HFFc6 (cell line): ENCODE measurements at places on chromosomes 4 and X. TPM values are rescaled to one million over a fixed set of nuclear protein-coding genes. Genes with fewer than 3 reads are reported as not detected.
A peak's percentile ranks its signal among the peaks of the same experiment; 100 is the strongest.

The MAGEA1 gene
- not detected in 3 replicates for total RNA-seq

The PNMA3 gene
- total RNA-seq: not detected in 3 replicates

The TMPRSS11D gene
- not detected in 3 replicates for total RNA-seq

The EGF gene
- 1.7 to 2.2 TPM (median 2.0 TPM) in 3 replicates for total RNA-seq

The SUPT20HL2 gene
- 0.07 TPM in 1 of 3 replicates, not detected in the others for total RNA-seq

The RFC1 gene
- 32.9 to 42.1 TPM (median 41.4 TPM) in 3 replicates for total RNA-seq

The PNMA6A gene
- 0.22 to 0.29 TPM in 2 of 3 replicates, not detected in the other for total RNA-seq

The C1GALT1C1 gene
- 39.9 to 42.6 TPM (median 41.1 TPM) in 3 replicates for total RNA-seq

The ASB12 gene
- not detected in 3 replicates for total RNA-seq

GRCh38 chr4:182042945-182043344 is 200.3 kb upstream of the TENM3 start:
- no peaks in the 10 kb centered on the region; the same call in 1 of the 2 replicates for H3K27me3 ChIP-seq
- peaks cover 40% of the 10 kb centered on the region for H3K4me1 ChIP-seq
- H3K36me3 ChIP-seq: no peaks in the 10 kb centered on the region
- peak; percentile 56 for DNase-seq
- H3K4me3 ChIP-seq: peak overlapping the region; percentile 50

- no peaks in the 10 kb centered on the region for H3K36me3 ChIP-seq
- peak overlapping the region; percentile 55 for H3K27ac ChIP-seq
- H3K4me3 ChIP-seq: peak overlapping the region; percentile 76
- H3K4me1 ChIP-seq: peaks cover 42% of the 10 kb centered on the region
- DNase-seq: no peak
Measured at GRCh38 chr4:48654015-48654664, 125.9 kb downstream of the FRYL start.

GRCh38 chr4:133799717-133800315 is 401.8 kb downstream of the PABPC4L start:
- H3K36me3 ChIP-seq: no peaks in the 10 kb centered on the region
- no peak overlapping the region for H3K27ac ChIP-seq
- no peak for DNase-seq
- no peaks in the 10 kb centered on the region for H3K27me3 ChIP-seq
- peaks cover 22% of the 10 kb centered on the region for H3K4me1 ChIP-seq
- H3K4me3 ChIP-seq: no peak overlapping the region

- DNase-seq: no peak
- H3K27ac ChIP-seq: no peak overlapping the region
- no peak overlapping the region for H3K4me3 ChIP-seq
- peaks cover 18% of the 10 kb centered on the region for H3K36me3 ChIP-seq
Measured at GRCh38 chr4:26622913-26623312, 39.0 kb downstream of the TBC1D19 start.

- H3K27ac ChIP-seq: no peak overlapping the region
- H3K4me1 ChIP-seq: no peaks in the 10 kb centered on the region
- H3K4me3 ChIP-seq: no peak overlapping the region
- no peak for DNase-seq
Measured at GRCh38 chrX:37776987-37777325, 2.9 kb upstream of the CYBB start.

DNA sequence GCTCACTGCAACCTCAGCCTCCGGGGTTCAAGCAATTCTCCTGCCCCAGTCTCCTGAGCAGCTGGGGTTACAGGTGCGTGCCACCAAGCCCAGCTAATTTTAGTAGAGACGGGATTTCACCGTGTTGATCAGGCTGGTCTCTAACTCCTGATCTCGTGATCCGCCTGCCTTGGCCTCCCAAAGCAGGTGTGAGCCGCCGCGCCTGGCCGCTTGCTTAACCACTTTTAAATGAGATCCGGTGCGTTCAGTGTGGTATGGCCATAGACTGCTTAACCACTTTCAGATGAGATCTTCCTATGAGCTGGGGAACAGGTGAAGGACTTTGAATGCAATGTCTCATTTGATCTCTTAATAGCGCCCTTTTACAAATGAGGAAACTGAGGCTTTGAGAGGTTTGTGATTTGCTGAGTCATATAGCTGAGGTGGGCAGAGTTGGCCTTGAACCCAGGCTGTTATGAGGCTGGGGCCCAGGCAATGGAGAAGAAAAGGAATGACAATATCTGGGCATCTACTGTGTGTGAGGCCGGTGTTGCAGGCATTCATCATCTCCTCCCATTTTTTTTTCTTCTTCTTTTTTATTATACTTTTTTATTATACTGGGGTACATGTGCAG is 41.9 kb upstream of the NSG1 start:
- H3K4me3 ChIP-seq: no peak overlapping the region
- H3K27me3 ChIP-seq: peaks cover 33% of the 10 kb centered on the region
- H3K4me1 ChIP-seq: no peaks in the 10 kb centered on the region
- no peaks in the 10 kb centered on the region for H3K36me3 ChIP-seq

DNA sequence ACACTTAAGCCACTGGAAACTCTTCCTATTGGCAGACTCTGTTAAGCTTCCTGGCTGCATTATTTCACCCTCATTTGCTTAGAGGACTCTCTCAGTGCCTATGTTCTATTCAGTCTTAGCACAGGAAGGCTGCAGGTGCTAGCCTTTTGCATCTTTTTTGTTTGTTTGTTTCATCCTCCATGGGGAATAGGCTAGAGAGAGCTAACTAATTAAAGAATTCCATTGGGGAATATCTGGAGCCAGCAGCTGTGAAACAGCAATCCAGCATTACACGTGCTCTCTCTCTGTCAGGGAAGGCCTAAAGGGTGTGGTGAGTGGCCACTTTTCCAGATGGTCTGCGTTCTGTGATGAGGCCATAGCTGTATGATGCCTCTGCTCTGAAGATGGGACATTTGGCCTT is 633.6 kb downstream of the SPRY1 start:
- H3K4me1 ChIP-seq: no peaks in the 10 kb centered on the region
- H3K4me3 ChIP-seq: no peak overlapping the region
- H3K27ac ChIP-seq: no peak overlapping the region
- no peaks in the 10 kb centered on the region for H3K36me3 ChIP-seq
- DNase-seq: no peak

- no peaks in the 10 kb centered on the region for H3K27me3 ChIP-seq
- H3K36me3 ChIP-seq: no peaks in the 10 kb centered on the region
- peak; percentile 13 for DNase-seq
- H3K27ac ChIP-seq: no peak overlapping the region
Measured at GRCh38 chrX:84340968-84341367, 153.0 kb upstream of the RPS6KA6 start.

DNA sequence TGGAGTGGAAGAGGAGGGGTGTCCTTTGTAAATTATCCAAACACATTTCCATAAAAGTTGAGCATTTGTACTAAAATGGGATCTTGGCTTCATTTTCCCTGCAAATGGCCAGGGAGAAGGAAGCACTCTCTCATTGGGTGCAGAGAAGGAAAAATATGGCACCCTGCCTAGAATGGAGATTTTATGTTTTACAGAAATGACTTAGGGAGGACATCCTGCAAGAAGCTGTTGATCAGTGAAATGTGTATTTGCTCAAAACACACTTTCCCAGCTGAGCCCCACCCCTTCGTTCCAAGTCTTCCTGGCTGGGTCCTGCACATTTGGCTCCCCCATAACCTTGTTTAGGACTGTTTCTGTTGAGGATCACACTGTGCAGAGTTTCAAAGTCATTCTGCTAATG is 213.5 kb upstream of the TAPT1 start:
- peaks cover 15% of the 10 kb centered on the region for H3K27me3 ChIP-seq
- H3K4me3 ChIP-seq: no peak overlapping the region
- DNase-seq: no peak
- H3K4me1 ChIP-seq: peaks cover 34% of the 10 kb centered on the region
- H3K27ac ChIP-seq: no peak overlapping the region

DNA sequence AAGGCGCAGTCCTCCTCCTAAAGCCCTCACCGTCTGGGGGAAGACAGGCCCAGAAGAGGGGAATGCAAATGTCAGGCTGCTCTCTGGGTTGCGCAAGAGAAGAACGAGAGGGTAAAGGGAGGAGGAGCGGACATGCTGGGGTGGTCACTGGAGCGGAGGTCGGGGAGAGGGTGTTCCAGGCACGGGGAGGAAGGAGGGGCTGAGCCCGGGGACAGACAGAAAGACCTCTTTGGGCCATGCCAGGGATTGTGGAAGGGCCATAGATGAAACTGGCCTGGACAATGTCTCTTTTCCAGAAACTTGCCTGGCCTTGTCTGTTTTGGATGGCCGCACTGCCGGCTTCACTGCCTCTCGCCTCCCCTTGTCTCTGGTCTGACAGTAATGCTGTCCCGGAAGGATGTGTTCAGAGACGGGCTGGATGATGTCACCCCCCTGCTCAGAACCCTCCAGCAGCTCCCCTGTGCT is 121.0 kb downstream of the SORCS2 start:
- no peak overlapping the region for H3K27ac ChIP-seq
- no peak overlapping the region for H3K4me3 ChIP-seq
- H3K27me3 ChIP-seq: peaks cover 47% of the 10 kb centered on the region
- DNase-seq: no peak
- no peaks in the 10 kb centered on the region for H3K36me3 ChIP-seq

DNA sequence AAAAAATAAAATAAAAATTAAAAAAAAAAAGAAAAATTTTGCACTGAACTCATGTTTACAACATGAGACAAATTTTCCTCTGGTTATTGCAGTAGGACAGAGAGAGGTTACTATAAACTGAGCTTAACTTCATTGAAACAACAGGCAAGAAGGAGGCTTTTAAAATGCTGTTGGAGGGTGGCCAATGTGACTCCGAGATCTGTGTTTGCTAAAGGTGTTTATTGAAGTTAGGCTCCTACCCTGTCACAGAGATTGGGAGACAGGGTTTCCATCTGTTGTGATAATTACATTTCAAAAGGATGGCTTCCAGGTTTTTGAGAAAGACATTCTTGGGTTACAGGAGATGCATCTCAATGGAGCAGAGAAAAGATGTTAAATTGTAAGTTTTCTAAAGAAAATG is 370.5 kb upstream of the HS3ST1 start:
- H3K27me3 ChIP-seq: no peaks in the 10 kb centered on the region
- H3K4me3 ChIP-seq: no peak overlapping the region
- DNase-seq: no peak
- no peaks in the 10 kb centered on the region for H3K4me1 ChIP-seq

GRCh38 chr4:183830438-183830985 is 74.6 kb upstream of the STOX2 start:
- no peak overlapping the region for H3K4me3 ChIP-seq
- no peak overlapping the region for H3K27ac ChIP-seq
- no peaks in the 10 kb centered on the region for H3K36me3 ChIP-seq
- DNase-seq: no peak
